ENCODE measurements at places on chromosomes 4 and X.

GRCh38 chr4:165720411-165721082, 152.5 kb upstream of the TLL1 start:
- no peak for DNase-seq

DNA sequence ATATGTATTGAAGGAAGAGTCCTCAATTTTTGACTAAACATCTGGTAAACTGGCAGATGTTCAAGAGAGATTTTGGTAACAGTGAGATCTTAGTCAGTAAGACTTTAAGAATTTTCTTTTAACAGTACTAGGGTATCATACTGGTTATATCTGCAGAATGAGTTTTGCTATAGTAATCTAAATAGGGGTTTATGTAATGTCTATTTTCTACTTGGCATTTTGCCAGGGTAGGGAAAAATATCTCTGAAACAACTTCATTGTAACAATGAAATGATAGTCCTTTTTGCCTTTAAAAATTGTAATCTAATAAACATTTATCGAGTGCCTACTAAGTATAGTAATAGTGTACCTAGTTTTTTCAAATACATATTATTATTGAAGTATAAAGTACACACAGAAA, 32.1 kb downstream of the XK start:
- DNase-seq: no peak

GRCh38 chrX:46636223-46636622, 62.7 kb downstream of the CHST7 start:
- no peak for DNase-seq

DNA sequence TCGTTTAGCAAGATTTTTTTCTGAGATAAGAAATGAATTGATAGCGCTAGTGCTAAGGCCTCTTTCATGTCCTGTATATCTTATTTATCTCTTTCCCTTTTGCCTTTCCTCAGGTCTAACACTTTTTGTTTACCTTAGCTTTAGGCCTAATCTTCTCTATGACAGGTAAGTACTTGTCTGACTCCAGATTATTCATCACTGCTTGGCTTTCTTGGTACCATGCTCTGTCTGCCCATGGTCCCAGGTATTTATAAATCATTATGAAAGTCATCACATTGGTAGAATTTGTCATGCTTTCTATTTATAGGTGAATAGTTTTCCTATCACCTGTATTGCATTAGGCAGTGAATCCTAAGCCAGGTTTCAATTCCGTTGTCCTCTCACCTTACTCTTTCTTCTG, 99.5 kb upstream of the CTSO start:
- no peak for DNase-seq

GRCh38 chrX:142233400-142233799, 28.3 kb upstream of the MAGEC2 start:
- DNase-seq: no peak
